Bronchial smooth muscle cell (primary cell): ENCODE measurements at places on chromosomes 6 and 20. TPM values are rescaled to one million over a fixed set of nuclear protein-coding genes. Genes with fewer than 3 reads are reported as not detected.

The ENPP5 gene
- total RNA-seq = under 0.01 TPM in 1 of 2 replicates, not detected in the other

The HLA-A gene
- 288 and 366 TPM in 2 replicates for total RNA-seq

The MYLK4 gene
- total RNA-seq = 0.32 and 0.52 TPM in 2 replicates

The BCAS4 gene
- 11.0 and 15.5 TPM in 2 replicates for total RNA-seq
